Naive B cell (primary cell): ENCODE measurements at places on chromosomes 1 and 21. TPM values are rescaled to one million over a fixed set of nuclear protein-coding genes. Genes with fewer than 3 reads are reported as not detected.

- no peak overlapping the region for H3K4me3 ChIP-seq
- no peak for DNase-seq
- H3K27me3 ChIP-seq: no peaks in the 10 kb centered on the region
- no peak overlapping the region for H3K27ac ChIP-seq
Measured at GRCh38 chr21:29737186-29737585, 202.6 kb downstream of the GRIK1 start.

GRCh38 chr1:165327538-165327937 lies 29.0 kb downstream of the LMX1A start:
- no peaks in the 10 kb centered on the region for H3K4me1 ChIP-seq
- H3K4me3 ChIP-seq: no peak overlapping the region
- peaks cover 29% of the 10 kb centered on the region for H3K27me3 ChIP-seq
- no peak overlapping the region for H3K27ac ChIP-seq
- DNase-seq: no peak

ADORA1 gene
- not detected for polyA plus RNA-seq

- H3K4me3 ChIP-seq: no peak overlapping the region
- H3K27ac ChIP-seq: no peak overlapping the region
- no peak for DNase-seq
- H3K27me3 ChIP-seq: peaks cover 17% of the 10 kb centered on the region
Measured at GRCh38 chr1:22870201-22870871, 102.3 kb downstream of the LACTBL1 start.
